DMS79 (cell line): ENCODE measurements at places on chromosomes 2 and 18.

GRCh38 chr18:26711756-26712155 is 153.8 kb downstream of the AQP4 start:
- DNase-seq, result no peak

DNA sequence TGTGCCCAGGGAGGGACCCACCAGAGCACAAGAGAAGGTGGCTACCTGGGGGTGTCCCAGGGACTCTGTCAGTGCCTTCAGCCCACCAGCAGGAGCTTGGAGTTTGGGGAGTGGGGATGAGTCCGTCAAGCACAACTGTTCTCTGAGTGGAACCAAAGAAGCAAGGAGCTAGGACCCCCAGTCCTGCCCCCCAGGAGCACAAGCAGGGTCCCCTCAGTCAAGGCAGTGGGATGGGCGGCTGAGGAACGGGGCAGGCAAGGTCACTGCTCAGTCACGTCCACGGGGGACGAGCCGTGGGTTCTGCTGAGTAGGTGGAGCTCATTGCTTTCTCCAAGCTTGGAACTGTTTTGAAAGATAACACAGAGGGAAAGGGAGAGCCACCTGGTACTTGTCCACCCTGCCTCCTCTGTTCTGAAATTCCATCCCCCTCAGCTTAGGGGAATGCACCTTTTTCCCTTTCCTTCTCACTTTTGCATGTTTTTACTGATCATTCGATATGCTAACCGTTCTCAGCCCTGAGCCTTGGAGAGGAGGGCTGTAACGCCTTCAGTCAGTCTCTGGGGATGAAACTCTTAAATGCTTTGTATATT is 14.0 kb downstream of the ITM2C start:
- DNase-seq, result no peak

GRCh38 chr18:73007195-73007914 is 139.6 kb upstream of the NETO1 start:
- no peak for DNase-seq

DNA sequence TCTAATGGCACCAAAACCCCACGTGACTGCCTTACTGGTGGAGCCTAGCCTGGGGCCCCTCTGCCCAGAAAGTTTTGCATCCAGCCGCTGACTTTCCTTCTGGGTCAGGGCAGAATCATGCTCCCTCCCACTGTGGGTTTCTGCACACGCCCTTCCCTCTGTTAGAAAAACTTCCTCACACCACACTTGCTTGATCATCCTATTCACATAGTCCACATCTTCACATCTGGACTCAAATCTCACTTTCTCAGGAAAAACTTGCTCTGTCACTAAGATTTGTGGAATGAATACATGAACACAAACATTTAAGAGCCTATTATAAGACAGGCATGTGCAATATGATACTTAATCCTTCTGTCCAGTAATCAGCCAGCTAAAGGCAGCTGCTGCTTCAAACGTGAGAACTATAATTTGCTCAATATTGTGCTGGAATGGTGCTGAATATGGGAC is 274.7 kb downstream of the RND3 start:
- no peak for DNase-seq

GRCh38 chr2:70141212-70141901 is 49.5 kb downstream of the C2orf42 start:
- DNase-seq, result peak; percentile 99

GRCh38 chr2:239272626-239273025 is 128.2 kb downstream of the HDAC4 start:
- DNase-seq, result no peak

- no peak for DNase-seq
Observed at GRCh38 chr2:101038455-101039255, 36.6 kb downstream of the RPL31 start.
